ENCODE measurements at places on chromosomes 1 and 21.

- no peak for DNase-seq
Observed at GRCh38 chr21:17532292-17532691, 19.4 kb downstream of the CXADR start.

DNA sequence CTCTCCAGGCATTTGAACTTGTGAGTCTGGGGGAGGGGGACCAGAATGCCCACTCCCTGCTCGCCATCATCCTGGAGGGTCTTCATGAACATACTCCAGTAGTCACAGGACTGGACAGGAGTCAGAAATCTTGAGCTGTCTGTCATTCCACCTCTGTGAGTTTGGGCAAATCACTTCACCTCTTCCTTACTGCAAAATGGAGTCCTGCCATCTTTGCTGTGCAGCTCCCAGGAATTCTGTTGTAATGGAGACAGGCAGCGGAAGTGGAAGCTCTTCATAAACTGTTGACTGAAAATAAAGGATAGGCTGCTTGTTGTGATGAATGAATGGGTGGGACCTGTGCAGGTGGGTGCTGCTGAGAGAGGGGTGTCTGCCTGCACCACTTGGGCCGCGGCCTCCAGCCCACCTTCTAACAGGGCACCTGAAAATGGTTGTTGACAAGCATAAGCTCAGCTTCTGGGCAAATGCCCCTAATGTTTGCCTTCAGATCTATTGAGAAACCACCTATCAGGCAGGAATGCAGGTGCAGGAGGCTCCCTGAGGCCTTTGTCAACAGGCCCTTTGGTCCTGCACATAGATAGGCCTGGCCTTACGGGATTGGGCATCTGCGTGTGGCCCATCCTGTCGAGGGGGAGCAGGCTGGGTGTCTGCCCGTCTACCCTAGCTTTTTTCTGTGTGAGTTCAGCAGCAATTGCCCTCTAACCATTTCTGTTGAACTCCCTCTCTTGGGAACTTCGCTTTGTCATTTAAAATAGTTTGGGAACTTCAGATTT lies 321.0 kb downstream of the RPS6KC1 start:
- DNase-seq = no peak

GRCh38 chr1:117015724-117016123 lies 14.2 kb downstream of the CD101 start:
- no peak for DNase-seq

DNA sequence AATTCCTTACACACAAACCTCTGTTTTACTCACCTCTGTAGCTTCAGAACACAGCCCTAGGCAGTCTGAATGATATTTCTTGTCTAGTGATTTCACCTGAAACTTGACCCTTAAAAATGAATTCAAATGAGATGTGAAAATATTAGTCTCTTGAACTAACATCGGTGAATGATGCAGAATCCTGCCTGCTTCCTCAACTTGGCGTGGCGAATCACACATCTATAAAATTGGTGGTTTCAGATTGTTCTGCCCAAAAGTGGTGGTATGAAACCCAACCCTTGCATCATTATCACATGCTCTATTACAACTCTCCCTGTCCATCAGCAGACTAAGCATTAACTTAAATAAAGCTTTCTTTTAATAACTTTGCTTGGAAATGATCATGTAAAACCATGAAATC lies 26.9 kb upstream of the C1orf21 start:
- DNase-seq = no peak

DNA sequence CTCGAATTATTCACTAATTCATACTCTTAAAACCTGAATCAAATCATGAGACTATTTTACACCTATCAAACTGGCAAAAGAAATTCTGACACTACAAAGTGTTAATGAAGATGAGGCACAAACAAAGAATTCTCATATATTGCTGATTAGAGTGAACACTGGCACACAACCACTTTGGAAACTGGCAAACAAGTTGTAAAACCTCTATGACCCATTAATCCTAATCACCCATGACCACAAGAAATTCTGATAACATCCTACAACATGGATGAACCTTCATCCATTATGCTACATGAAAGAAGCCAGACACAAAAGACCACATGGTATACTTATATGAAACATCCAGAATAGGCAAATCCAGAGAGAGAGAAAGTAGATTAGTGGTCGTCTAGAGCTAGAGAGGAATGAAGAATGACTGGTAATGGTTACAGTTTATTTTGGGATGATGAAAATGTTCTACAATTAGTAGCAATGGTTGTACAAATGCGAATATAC lies 8.5 kb downstream of the GPBP1L1 start:
- no peak for DNase-seq

DNA sequence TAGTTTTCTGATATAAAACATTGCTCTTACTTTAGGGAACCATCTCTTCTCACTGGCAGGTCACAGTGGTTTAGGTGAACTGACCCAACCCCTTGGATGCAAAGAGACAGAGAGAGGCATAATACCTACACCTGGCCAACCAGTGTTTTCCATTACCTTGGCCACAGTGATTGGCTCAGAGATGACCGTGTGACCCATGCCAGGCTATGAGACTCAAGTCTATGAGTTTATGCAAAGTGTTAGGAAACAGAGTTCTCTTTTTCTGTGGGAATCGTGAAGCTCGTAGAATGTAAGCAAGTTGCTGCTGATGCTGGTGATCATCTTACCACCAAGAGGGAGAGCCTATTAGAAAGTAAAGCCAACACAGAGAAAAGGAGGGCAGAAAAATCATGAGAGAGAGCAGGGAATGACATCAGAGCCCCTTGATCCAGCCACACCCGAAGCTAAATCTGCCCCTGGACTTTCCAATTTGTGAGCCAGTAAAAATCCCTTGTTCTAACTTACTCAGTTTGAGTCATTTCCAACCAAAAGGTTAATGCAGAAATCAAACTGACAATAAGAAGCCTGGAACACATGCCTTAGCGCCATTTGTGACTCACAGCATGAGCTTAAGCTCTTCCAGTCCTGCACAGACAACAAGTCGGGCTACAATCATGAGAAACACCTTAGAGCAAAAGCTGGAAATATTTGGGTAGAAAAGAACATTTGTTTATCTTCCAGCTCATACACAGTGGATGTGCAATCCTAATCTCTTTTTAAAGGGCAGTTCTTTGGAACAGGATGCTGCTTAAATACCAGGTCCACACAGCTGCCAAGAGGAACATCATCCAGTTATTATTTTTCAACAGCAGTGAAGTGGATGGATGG lies 81.3 kb upstream of the KAZN start:
- DNase-seq = no peak

DNA sequence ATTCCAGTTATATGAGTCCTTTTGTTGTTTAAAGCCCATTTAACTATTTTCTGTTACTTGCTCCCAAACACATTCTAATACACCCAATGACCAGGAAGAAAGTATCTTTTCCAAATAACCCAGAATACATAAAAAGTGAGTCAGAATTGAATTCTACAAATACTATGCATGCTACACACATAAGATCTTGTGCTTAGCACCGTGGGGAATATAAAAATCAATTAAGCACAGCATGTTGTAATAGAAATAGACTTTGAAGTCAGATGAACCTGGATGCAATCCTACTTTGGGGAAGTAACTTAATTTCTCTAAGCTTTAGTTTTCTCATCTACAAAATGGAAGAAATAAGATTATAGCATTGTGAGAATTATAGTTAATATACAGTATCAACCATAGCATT lies 40.5 kb upstream of the MUTYH start:
- DNase-seq = no peak

DNA sequence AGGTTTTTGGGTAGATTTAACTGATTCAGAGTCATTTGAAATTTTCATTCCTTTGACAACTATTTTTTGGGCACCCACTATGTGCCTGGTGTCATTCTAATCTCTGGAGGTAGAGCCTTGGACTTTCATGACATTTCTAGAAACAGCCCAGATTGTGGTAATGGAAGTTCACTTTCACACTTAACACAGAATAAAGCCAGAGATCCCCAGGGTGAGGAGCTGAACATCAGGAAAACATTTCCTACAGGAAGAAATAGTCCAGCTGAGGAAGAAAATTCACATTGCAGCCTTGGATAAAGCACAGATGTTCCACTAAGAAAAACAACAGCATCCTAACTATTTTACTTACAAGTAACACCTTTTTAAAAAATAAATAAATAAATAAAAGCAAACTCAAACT lies 102.4 kb upstream of the KRTAP19-8 start:
- DNase-seq = no peak

GRCh38 chr1:12201352-12202189 lies 28.3 kb upstream of the VPS13D start:
- DNase-seq = no peak

DNA sequence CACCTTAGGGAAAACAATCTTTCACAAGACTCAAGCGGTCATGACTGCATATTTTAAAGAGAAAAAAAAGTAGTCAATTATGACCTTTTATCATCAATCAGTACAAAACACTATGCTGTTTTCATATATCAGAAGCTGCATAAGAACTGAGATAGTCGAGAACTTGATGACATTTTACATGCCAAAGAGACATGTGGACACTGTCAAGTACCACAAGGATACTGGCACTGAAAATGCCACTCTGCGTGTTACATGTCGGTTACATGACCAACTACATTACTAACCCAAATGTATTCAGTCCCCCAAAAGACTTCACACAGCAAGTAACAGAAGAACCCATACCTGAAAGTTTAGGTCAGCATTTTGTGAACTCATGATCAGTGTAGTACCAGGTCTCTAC lies 975.0 kb upstream of the ADGRL4 start:
- DNase-seq = no peak

- no peak for DNase-seq
Observed at GRCh38 chr1:151003180-151003579, 3.5 kb downstream of the MINDY1 start.

DNA sequence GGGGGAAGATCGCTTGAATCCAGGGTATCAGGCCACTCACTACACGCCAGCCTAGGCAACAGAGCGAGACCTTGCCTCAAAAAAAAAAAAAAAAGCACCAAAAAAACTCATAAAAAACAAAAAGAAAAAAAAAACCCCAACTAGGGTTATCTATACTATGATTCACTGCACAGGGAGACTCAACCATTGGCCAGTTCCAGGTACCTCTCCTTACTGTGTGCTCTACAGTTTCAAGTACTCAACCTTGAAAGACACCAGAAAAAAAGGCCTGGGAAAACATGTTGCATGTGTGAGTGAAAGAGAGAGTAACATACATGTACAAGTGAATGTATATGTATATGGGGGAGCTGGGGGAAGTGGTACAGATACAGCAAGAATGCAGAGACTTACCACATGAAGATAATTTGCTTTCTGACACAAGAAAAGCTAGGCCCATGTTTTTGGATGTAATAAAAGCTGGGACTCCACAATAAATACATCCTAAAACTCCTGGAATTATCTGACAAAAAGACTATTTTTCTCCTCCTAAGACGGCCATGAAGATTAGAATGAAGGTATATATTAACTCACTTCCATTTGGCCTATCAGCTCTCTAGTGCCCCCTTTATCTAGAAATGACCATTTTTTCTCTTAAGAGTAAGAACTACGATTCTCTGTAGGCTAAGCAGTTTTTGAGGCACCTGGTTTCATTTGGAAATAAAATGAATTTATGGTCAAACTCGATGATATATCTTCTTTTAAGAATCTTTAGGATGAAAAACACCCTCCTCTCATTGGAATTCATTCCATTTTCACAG lies 52.2 kb downstream of the SLC27A3 start:
- DNase-seq = no peak

- no peak for DNase-seq
Observed at GRCh38 chr1:214466403-214467077, 84.9 kb downstream of the PTPN14 start.

DNA sequence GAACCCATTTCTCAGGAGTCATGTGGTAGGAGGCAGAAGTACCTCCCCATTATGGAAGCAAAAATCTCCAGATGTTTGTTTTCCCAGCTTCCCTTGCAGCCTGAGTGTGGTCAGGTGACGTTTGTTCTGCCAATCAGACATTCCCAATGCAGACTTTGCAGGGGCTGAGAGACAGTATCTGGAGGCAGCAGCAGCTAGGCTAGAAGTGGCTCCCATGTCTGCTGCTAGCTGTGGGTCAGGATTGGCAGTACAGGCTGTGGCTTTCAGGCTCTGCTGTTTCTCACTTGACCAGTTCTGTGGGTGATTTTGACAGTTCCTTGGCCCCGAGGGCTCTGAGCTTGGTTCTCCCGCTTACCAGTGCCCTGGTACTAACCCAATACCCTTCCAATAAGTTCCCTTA lies 58.6 kb upstream of the NBPF3 start:
- DNase-seq = no peak

- DNase-seq = no peak
Observed at GRCh38 chr1:111099289-111099688, 40.6 kb downstream of the DRAM2 start.

DNA sequence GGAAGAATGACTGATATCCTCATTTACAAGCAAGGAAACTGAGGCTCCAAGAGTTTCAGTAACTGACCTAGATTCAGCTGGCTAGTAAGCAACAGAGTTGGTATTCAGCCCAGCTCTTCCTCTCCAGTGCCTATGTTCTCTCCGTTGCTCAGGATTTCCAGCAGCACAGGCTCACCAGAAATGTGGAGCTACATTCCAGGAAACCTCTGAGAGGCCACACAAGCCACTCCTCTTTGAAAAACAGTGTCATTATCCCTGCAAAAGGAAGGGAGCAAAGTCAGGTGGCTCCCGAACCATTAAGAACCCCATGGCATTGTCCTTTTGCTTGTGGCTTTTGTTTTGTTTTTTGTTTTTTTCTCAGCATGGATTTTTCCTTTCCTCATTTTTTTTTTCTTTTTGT lies 40.6 kb upstream of the DUSP10 start:
- no peak for DNase-seq

DNA sequence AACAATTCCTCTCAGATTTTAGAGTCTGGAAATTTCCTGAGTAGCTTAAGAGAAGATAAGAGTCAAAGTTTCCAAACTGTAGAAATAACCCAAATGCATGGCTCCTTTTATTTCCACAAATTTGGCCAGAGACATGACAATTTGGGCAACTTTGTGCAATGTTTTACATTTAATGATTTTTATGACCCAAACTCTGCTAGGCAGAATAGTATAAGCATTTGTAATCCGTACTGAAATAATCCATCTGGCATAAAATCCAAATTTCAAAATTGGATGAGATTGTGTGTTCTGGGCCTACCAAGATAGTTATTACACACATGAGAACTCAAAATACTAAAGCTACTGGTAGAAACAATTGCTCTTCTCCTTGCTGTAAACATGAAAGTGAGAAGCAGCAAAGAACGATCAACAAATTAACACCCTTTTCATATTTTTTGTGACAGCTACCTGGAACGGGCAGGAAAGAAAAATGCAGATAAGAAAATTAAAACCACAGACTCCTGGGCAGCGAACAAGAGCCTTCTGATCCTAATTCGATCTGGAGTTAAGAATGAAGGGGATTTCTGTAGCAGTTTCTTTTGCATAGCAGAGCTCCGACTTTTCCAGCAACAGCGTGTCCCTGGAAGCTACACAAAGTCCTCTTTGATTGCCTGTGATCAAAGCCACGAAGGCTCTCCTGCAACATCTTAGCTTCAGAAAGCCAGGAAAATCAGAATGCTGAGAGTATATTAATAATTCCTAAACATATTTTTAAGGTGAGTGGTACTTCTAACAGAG lies 191.2 kb downstream of the GRIK1 start:
- no peak for DNase-seq

- DNase-seq = no peak
Observed at GRCh38 chr1:1974834-1975233, 28.8 kb downstream of the CFAP74 start.

GRCh38 chr1:242613266-242613815 lies 88.8 kb upstream of the PLD5 start:
- DNase-seq = no peak

Data from SK-N-DZ (cell line).